ENCODE measurements at places on chromosomes 12 and 14. TPM values are rescaled to one million over a fixed set of nuclear protein-coding genes. Genes with fewer than 3 reads are reported as not detected.

Gene IFNG-AS1
- total RNA-seq, result not detected

Gene CBX5
- total RNA-seq, result 30.7 TPM

Gene SAMD15
- 0.36 TPM for total RNA-seq

GRCh38 chr14:63438065-63438757 is 105.0 kb downstream of the PPP2R5E start:
- peak; percentile 85 for DNase-seq

DNA sequence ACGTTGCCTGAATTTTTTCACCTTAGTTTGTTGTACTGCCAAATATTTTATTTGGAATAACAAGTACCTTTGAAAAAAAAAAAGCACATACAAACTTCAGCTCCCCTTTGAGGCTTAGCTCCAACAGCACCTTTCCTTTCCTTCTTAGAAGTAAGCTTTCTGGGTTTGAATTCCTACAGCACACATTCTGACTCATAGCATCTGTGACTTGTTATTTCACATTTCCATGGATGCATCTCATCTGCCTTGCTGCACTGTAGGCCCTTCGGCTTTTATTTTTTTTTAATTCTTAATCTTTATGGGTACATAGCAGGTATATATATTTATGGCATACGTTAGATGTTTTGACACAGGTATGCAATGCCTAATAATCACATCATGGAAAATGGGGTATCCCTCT is 7.2 kb downstream of the LGALS3 start:
- DNase-seq, result no peak

- DNase-seq, result no peak
These were observed at the start of gene MTA1 for GRCh38 chr14:105419195-105420091. Gene MTA1, plus strand, starts transcription at chr14:105419827. Its CDS starts 209 bp downstream, at chr14:105420036.

- DNase-seq, result peak; percentile 91
These were observed 8.8 kb upstream of the SH2B3 start for GRCh38 chr12:111396726-111397445.

Data from sigmoid colon (tissue), 7 donors.